ENCODE measurements at places on chromosomes 5 and 9. TPM values are rescaled to one million over a fixed set of nuclear protein-coding genes. Genes with fewer than 3 reads are reported as not detected.

DNA sequence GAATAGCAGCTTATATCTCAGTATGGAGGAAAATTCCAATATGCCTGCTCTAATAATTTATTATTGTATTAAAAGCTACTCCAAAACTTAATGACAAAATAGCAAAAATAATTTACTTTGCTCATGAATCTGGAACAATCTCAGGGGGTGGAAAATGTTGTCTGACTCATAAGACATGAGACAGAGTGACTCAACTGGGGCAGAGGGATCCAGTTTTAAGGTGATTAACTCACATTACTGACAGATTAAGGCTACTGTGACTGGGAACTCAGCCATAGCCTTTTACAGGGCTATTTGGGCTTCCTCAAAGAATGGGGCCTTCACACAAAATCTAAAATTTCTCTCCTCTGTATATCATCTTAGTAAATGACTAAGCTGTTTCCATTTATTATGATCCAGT lies 1172.9 kb downstream of the CDH12 start:
- no peak for DNase-seq

- no peak for DNase-seq
These were observed 415.2 kb upstream of the TRPC7 start for GRCh38 chr5:136780518-136780917.

Gene TOR4A
- 3.5 TPM for total RNA-seq

DNA sequence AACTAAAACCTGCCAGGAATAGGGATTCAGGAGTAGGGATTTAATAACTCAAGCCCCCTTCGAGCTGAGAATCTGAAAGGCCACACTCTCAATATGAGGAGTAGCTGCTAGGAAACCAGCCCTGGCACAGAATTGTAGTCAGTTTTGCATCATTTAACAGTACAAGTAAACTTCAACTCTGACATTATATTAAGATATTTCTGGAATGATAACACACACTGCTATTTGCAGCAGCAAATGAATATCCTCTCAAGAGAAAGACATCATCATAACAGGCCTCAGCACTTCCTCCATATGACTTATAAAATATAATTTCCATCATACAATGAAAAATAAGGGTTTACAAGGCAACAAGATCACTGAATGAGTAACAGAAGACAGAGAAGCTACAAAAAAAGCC lies 138.2 kb upstream of the RFX3 start:
- DNase-seq = no peak

All from spinal cord (tissue), 10 donors.